SK-N-DZ (cell line): ENCODE measurements at places on chromosomes 16 and 17.

DNA sequence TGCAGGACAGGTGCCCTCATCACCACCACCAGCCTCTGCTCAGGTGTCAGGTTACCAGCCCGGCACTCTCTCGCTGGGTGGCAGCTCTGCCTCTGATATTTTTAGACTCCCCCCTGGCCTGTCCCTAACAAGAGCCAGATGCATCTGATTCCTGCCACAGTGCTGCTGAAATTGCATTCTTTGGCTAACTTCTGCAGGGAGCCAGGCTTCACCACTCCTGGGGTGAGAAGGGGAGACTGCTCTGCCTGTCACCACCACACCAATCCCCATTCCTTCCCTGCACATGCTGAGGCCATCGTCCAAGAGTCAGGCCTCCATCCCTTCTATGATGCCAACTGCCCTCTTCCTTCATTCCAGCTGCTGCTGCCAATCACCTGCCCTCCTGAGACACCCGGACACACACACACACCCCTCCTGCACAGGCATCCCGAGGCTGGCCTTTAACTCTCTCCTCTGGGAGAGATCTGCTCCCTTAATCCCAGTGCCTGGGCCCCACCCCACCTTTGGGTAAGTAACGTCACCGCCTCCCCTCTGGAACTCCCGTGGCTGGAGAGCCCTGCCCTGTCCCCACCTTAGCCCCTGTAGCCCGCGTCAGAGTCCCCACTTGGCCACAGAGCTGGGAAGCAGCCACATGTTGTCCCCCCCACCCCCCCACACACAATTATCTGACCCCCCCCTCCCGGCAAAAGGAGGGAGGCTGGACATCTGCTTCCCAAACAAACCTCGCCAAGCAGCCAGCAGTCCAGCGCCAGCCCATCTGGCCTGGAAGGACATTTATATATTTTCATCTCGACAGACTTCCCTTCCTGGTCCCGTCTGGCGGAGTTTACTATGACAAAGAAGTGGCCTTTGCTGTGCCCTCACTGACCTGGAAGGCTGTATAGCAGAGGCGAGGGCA is 2.8 kb downstream of the EMP2 start:
- peak; percentile 30 for DNase-seq

DNA sequence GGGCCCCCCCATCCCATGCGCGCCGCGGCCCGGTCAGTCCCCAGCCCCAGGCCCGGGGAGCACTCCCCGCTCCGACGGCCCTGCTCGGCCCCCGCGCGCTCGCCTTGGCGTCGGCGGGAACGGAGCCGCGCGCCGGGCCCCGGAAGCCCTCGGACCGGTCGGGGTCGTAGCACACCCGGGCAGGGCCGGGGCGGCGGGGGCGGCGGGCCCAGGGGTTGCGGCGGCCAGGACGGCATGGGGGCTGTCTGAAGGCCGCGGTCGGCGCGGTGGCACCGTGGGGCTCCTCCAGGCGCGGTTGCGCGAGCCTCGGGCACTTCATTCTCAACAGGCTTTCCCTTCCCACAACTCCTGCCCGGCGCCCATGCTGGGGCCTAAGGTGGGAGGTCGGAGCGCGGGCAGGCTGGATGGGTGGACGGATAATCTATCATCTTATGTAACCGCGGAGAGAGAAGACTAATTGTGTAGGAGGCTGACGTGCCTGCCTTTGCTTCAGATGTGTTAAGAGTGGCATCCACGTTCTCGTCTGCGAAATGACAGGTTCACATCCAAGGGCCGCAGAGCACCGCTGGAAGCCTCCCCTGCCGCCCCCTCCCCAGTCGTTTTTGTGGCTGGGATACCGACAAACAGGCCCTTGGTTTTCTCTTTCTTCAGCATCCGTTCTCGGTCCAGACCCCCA is 708 bp downstream of the BAIAP2 start:
- no peak for DNase-seq

GRCh38 chr17:35716897-35717465 is 14.5 kb upstream of the RASL10B start:
- no peak for DNase-seq

DNA sequence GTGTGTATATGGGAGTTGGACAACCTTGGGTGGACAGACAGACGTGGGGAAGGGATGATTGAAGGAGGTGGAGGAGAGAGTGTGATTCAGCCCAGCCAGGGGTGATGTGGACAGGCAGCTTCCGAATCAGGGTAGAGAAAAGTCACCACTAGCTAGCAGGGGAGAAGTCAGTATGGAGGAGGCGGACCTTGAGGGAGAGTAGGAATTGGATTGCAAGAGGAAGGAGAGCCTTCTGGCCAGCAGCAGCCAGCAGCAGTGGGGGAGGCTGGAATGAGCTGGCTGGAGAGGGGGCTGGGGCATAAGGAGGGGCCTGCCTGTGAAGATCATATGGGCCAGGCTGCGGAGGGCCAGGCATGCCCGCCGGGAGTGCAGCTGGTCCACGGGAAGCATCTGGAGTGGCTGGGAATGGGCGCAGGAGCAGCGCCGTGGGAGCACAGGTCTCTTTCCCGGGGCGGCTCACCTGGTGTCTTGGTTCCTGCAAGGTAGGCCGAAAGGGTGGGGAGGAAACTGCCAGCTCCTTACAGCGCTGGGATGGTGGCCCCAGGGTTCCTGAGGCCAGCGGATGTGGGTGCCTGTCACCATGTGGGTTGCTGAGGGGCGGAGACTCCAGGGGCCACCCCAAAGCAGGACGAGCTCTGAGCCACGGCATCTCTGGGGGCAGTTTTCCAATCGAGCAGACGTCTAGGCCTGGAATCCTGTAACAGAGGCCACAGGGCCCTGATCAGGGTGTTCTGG is 235.3 kb downstream of the SEC14L1 start:
- DNase-seq = peak; percentile 58

GRCh38 chr17:63258785-63259184 is 187.3 kb downstream of the CYB561 start:
- no peak for DNase-seq

GRCh38 chr16:4193920-4194319 is 48.0 kb downstream of the SRL start:
- DNase-seq = no peak

- no peak for DNase-seq
Measured at GRCh38 chr16:87056083-87056482, 261.1 kb downstream of the C16orf95 start.

DNA sequence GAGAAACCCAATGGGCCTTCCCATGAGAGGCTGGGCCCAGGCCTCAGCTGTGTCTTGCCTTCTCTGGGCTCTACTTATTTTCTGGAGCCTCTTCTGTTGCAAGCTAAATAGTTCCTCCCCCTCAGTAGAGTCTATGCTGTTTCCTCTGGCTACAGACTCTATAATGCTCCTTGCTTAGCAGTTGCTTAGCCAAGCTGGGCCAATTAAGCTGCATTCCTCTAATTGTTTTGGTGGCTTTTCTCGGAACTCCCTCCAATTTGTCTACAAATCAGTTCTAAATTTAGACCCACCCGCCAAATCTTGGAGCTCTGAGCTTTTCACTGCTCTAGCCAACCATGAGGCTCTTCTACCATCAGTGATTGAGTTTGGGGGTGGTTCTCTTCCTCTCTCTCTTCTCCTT is 302.7 kb upstream of the ASIC2 start:
- DNase-seq = no peak

GRCh38 chr16:57203451-57203850 is 17.3 kb downstream of the RSPRY1 start:
- DNase-seq = no peak

DNA sequence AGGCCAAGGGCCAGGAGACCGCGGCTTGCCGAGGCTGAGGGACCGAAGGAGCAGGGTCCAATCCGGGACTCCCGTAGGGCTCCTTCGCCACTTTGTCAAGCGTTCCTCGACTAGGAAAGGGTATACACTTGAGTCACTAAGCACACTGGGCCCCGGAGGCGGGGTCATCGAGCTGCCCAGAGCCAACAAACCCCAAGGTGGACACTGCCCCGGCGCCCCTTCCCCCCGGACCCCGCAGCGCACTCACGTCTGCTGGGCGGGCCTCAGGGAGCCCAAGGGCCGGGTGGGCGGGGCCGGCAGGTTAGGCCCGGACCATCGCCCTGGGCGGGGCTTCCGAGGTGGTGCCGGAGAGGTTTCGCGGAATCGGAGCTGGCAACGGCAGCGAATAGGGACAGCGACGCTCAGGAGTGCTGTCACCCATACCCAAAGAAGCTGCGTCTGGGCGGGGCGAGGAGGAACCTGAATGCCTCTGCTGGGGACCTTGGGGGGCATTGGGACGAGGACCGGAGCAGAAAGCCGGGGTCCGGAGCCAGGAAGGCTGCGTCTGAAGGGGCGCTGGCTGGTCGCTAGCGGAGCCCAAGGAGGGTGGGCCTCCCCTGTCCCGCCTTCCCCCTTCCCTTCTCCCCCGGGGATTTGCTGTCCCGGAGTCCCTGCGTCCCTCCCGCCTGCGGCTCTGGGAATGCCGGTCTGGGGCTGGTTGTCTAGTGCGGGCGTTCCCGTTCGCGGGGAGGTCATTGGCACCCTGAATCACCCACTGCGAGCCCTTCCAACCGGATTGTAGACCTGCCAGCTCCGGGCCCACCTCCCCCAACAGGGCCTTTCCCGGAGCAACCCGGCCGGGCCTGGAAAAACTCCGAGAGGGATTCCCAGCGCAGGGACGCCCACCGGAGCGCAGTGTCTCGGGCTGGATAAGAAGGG is 118.2 kb upstream of the SMURF2 start:
- no peak for DNase-seq

DNA sequence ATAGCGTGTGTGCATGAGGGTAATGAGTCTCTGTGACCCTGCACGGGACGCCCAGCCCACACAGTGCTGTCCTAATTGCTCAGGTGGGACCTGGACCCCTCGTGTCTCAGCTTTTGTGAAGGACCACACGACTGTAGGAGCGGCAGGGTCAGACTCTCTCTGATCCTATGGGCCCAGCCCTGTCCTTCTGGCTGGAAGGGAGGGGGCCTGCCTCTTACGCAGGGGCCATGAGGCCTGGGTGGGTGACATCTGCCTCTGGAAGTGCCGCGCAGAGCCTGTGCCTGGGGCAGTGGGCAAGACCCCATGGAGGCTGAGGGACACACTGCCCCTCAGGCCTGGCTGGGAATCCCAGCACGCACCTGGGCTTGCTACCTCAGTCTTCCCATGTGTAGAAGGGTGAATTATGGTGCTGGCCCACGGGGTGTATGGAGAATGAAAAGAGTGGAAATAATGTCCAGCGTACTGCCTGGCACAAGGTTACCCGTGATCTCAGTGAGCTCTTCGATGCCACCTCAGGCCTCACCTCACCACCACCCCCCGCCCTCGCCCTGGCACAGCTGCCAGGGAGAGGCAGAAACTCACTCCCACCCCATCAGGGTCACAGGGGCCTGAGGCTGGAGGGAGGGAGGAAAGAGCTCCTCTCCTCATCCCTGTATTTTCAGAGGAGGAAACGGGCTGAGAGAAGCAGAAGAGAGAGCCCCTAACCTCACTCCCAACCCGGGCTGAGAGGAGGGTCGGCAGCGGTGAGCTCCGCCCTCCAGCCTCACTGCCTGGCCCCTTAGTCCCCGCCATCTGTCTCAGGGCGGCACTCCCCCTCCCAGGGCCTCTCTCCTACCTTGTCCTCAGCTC is 27.1 kb upstream of the DBNDD1 start:
- peak; percentile 89 for DNase-seq

DNA sequence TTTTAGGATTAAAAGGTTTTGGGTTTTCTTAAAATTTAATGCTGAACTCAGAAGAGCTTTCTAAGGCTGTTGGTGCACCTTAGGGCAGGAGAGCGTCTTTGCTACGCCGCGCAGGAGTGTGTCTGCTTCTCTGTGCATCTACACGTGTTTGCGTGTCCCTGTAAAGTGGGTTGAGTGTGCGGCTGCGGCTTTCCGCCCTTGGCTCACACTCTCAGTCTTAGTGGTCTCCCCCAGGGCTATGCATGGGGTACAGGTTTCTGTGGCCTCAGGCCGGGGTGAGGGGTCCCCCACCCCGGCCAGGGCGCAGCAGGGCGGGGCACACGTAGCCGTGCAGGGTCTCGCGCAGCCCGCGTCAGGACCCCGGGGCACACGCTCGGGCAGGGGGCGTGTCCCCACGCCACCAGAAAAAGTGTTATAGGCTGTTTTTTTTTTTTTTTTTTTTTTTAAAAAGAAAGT is 727 bp upstream of the TENT4B start:
- DNase-seq = no peak

- no peak for DNase-seq
Measured at GRCh38 chr17:78618264-78619066, 41.3 kb upstream of the DNAH17 start.

DNA sequence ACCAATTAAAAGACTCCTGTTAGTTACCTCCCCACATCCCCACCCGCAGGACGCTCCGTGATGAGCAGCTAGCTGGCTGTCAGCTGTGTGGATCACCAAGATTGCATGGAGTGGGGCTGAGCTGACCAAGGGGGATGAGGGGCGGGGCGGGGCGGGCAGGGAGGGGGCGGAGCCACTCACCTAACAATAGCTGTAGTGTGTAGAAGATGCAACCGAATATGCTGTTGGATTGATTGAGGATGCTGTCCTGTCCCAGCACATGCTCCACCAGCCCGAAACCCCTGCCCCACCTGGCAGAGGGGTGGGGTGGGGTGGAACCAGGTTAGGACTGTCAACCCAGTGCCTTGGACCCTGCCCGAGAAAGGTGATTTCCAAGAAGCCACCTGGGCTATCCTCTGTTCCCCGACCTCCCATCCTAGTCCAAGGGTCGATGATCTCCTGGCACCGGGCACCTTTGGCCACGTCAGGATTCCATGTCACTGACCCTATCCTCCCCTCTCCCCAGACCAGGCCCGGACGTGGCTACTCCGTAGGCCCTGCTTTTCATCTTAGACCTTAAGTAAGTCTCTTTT is 1.4 kb downstream of the VKORC1 start:
- DNase-seq = peak; percentile 62

DNA sequence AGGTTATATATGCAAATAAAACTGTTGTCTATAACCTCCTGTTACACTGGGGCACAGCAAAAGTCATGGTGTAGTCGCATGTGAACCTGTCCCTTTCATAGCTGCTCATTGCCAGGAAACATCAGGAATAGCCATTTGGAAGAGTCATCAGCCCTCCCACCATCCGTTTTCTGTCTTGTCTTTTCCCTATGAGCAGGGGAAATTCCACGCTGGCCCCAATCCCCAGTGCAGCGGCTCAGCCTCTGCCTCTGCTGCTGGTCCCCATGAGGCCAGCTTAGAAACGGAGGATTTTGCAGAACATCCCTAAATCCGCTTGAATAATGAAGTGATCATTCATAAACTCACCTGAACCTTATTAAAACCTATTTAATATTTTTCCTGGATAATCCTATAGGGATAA is 10.5 kb downstream of the MAPT start:
- DNase-seq = no peak

DNA sequence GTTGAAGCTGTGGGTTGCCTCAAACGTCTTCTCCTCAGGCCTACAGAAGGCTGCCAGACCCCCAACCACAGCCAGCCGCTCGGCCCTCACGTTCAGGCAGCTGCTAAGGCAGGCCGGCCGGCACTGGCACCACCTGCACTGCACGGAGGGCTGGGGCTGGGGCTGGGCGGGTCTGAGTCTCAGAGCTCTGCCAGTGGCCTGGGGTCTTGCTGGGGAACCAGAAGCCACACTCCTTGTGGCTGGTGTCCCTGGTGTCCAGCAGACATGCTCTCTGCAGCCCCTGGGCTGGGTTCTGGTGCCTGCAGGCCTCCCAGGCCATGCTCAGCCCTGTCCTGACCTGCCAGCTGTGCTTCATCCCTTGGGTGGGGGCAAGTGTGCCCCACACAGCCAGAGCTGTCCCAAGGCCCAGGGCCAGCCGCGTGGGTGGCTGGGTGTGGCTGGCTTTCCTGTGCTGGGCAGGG is 42.0 kb downstream of the BAHCC1 start:
- peak; percentile 63 for DNase-seq

- DNase-seq = no peak
Measured at GRCh38 chr16:11097787-11098167, 153.4 kb downstream of the CLEC16A start.

- no peak for DNase-seq
Measured at GRCh38 chr16:79263425-79263824, 337.1 kb downstream of the MAF start.

GRCh38 chr16:81544700-81545271 is 100.2 kb downstream of the CMIP start:
- no peak for DNase-seq

GRCh38 chr17:29349409-29349808 is 40.8 kb upstream of the TAOK1 start:
- no peak for DNase-seq
